ENCODE measurements at places on chromosomes 5 and 9.

DNA sequence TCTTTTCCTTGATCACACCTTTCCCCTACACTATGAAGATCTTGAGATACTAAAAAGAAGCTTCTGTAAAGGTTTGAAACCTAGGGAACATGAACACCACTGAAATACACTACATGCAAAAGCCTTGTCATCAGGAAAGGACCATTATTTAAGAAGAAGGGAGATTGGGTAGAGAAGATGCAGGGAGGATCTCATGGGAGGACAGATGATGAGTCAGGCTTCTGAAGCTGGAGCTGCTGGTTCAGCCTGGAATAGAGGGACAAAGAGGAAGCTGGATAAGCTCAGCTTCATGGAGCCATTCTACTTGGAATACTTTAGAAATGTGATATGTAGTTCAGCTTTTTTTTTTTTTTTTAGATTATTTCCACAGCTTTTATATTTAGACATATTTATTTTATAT lies 169.8 kb downstream of the MAN2A1 start:
- no peak for DNase-seq

- DNase-seq: no peak
Observed at GRCh38 chr5:179766021-179766725, 27.6 kb upstream of the LTC4S start.

- DNase-seq: no peak
Observed at GRCh38 chr9:94100152-94100879, 16.1 kb downstream of the PTPDC1 start.

DNA sequence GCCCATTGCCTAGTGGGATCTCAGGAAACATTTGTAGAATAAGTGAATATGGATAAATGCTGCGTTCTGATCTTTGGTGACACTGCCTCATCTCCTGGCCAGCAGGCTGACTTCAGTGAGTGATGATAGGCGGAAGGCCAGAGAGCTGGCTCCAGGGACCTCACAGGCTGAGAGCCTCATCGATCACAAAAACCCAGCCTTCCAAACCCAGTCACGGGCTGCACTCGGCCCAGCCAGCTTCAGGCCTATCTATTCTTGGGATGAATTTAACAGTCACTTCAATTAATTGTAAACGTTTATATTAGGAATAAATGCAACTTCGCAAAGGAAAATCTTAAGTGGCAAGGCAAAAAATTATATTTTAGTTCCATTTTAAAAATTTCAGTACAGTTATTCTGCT lies 201.6 kb downstream of the IRX2 start:
- no peak for DNase-seq

- no peak for DNase-seq
Observed at GRCh38 chr5:171479776-171480125, 60.3 kb downstream of the FGF18 start.

DNA sequence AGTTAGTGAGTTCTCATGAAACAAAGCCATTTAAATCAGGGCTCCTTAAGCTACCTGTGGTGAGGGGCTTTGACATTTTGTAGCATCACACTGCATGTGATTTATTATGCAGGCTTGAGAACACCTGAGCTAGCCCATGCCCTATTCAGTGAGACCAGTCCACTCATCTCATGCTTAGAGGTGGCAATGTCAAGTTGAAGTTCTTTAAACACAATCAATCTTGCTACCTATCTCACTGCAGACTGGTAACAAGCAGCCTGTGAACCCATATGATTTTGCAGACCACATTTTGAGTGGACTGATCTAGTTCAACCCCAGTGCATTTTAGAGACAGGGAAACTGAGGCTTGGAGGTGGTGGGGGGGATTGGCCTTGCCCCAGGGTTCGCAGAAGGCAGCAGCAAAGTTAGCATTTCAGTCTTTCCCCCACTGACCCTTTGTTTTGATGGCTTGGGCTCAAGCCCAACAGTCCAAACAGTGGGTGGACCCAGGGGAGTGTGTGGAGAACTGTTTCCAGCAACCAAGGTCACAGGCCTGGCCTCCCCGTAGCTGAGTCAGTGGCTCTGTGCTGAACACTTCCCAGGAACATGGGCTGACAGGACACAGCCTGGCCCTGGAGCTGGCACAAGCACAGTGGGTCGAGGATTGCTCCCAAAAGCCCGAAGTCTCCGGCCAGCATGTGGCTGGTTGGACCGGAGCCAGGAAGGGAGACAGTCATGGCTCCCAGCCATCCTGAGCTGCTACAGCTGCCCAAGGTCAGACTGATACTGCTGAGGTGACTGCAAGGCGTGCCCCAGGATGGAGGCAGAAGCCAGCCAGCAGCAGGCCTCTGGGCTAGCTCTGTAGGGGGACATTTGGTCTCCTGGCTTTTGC lies 95.3 kb downstream of the RGS3 start:
- no peak for DNase-seq

DNA sequence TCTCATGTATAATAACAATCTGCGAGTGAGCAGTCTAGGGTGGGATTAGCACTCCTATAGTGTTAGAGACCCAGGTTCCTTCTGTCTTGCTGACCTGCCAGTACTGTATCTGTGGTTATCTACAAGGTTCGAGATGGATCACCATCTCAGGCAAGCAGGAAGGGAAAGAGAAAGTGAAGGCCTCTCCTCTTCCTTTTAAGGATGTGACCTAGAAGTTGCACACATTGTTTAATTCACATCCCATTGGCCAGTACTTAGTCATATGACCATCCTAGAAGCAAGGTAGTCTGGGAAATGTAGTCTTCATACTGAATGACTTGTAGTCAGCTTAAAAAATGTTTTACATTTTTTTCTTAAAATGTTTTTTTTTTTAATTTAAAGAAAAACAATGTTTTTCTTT lies 168.6 kb downstream of the CARTPT start:
- no peak for DNase-seq

DNA sequence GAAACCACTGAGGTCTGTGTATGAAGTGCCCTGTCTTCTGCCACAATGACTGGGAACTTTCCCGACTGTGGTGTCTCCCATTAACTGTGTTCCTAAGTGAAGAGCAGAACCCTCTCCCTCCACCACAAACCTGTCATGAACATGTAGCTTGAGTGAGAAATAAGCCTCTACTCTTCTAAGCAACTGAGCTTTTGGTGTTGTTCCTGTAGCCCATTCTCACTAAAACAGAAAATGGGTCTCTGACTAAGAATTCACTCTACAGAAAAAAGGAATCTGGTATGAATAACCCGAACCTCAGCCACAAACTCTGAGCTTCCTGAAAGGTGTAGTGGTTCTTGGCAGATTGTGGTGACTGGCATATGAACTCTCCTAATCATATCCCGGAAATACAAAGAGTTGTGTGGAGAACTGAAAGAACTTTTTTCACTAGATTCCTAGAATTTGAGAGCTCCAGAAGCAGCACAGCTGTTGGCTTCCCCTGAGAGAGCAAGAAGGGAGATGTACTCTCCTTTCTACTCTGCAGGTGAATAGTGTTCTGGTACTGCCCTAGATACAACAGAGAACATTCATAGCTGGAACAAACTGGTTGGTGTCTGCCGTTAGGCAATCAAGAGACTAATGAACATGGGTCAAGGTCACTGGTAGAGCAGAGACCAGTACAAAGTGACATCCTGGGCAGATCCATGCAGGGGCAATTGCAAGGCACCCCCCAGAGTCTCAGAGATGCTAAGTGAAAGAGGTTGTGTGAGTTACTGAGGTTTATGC lies 283.8 kb downstream of the PDE4D start:
- DNase-seq: no peak

Data from C1 segment of cervical spinal cord (tissue), 14 donors.